NCI-H1930 (cell line): ENCODE measurements at places on chromosomes 4 and X.

- DNase-seq = no peak
These were observed 10.6 kb upstream of the TLR8 start for GRCh38 chrX:12895866-12896265.

DNA sequence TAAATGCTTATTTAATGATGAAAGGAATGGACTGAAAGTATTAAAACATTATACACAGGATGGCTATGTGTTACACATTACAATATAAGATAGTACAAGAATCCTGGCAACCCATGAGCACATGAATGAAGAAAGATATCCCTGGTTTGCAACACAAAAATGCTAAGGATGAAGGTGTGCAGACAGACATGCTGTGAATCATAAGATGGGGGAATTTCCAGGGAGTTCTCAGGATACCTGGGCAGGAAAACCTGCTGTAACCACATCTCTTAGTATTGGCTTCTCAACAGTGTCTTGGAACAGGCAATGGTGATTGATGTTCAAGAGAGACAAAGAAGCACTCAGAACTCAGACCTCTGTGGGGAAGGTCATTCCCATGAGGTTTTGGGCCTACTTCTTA lies 23.9 kb upstream of the ANOS1 start:
- DNase-seq = no peak

DNA sequence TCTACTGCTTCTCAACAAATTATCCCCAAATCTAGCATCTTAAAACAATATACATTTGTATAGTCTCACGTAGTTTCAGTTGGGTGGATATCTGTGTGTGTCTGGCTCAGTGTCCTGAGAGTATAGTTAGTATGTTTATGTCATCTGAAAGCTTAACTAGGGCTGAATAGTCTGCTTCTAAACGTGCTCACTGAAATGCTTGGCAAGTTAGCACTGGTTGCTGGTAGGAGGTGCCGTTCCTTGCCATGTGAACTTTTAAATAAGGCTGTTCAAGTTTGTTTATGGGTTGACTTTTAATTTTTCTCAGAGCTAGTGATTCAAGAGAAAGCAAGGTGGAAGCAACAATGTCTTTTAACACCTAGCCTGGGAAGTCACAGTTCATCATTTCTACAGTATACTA lies 1673.6 kb downstream of the PCDH7 start:
- no peak for DNase-seq

GRCh38 chr4:129109965-129110824 lies 14.2 kb downstream of the C4orf33 start:
- no peak for DNase-seq

DNA sequence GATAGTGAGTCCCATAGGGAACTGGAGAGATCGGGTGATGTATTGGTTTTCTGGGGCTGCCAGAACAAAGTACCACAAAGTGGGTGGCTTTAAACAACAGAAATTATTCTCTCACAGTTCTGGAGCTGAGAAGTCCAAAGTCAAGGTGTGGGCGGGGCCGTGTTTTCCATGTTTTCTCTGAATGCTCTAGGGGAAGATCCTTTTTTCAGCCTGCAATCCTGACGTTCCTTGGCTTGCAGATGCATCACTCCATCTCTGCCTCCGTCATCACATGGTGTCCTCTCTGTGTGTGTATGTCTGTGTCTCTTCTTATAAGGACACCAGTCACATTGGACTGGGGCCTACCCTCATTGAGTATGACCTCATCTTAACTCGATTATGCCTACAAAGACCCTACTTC lies 7.9 kb upstream of the GPM6B start:
- no peak for DNase-seq

- no peak for DNase-seq
These were observed 149.5 kb downstream of the SHROOM3 start for GRCh38 chr4:76584241-76585152.
